ENCODE measurements at places on chromosomes 13 and 19.

DNA sequence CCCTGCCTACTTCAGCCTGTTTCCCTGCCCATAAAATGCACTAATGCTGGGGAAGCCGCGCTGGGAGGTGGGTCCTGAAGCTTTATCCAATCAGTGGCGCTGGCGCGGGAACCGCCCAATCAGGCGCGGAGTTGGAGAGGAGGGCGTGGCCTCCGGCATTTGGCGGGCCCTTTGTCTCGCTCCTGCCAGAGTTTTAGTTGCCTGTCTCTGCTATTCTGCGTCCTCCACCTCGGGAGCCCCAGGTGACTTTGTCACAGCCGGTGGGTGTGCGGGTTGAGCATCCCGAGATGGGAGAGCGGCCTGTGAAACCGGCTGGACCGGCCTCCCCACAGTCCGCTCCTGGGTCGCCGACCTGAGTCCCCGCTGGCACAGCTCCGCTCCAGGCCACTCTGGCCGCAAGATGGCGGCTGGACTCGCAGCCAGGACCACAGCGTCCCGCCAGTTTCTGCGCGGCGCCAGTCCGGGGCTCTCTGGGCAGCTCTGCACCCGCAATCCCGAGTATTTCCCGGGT, 30.7 kb upstream of the ZNF429 start:
- peak; percentile 88 for DNase-seq

DNA sequence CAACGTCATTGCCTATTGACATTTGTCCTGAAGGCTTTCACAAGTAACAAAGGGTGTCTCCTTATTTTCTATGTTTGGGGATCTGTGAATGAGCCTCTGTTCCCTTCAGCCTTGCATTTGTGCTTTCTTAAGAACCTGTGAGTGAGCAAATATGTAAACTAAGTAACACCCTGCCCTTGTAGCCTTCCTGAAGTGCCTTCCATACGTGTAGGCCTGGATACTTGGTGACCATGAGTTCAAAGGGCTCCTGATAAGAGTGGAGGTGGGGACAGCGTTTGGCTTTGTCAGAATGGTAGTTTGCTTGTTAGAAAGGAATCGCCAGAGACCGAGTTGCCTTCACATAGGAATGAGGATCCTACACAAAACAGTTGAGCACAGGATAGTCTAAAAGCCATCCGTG, 14.5 kb upstream of the CCDC97 start:
- DNase-seq: no peak

DNA sequence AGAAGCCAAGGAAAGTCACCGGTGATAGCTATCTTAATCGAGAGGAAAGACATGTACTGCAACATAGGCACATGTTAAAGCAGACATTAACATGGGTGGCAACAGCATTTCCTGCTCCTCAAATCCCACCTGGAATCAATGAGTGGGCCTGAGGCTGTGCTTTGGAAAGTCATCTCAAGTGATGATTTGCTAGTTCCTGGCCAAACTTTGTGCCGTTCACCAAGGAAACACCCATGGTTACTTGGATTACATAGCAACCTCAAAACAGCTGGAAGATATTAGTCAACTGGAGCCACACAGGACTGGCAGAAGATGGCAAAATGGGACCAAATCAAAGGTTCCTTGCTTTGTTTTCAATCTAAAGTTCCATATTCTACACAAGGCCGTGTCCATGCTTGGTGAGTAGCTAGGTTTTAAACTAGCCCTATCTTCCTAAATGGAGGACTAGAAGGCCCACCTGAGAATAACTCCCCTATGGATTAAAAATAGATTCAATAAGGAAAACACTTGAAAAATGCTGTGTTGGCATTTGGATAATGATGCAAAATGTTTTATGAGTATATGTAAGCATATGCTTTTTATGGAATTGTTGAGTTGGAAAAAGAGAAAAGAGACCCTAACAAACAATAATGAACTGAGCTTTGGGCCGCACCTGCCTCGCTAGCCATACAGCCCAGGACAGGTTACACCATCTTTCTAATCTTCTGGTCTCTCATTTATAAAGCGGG, 144.5 kb downstream of the RGCC start:
- DNase-seq: no peak

GRCh38 chr19:46821512-46822409, 28.9 kb downstream of the AP2S1 start:
- peak; percentile 76 for DNase-seq

DNA sequence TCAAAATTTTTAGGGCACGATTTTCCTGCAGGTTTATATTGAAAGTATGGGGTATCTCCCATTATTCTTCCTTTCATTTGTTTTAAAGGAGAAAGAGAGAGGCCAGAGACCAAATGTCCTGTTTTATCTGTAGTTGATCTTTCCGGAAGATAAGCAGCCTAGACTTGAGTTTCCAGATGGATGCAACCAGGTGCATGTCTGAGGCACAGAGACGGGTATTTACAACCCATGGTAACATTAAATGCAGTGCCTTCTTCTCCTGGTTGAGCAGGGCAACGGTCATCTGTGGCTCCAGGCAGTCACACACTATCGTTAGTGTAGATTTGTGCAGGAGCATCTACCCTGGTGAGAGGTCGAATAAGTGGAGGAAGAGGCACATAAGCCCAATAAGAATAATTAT, 1507.1 kb downstream of the UQCRFS1 start:
- DNase-seq: no peak

GRCh38 chr19:3455960-3456601, 24.2 kb downstream of the SMIM24 start:
- no peak for DNase-seq

DNA sequence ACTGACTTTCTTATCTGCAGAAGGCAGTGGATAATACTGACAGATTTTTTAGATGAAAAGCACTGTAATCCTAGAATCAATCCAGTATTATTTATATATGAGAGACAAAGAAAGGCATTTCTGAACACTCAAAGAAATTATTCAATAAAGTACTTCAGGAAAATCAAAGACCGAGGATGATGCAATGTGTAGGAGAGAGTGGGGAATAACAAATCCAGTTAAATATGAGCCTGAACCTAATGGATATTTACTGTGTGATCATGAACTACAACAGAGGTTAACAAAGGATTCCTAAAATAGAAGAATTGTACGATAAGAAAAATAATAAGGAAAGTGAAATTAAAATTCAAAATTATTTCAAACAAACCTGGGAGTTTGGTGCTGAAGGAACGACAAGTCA, 69.3 kb downstream of the ANKRD10 start:
- no peak for DNase-seq

- no peak for DNase-seq
These were observed 776 bp downstream of the DNAJC3 start for GRCh38 chr13:95677564-95678266.
